Activated T-cell treated with anti-CD3 and anti-CD28 coated beads, Interleukin-2, amount 50 U/mL, for 24 hours (primary cell): ENCODE measurements at places on chromosomes 3 and 15.

GRCh38 chr3:42658771-42659390 lies 5.4 kb downstream of the ZBTB47 start:
- H3K27me3 ChIP-seq = peaks cover under 1% of the 10 kb centered on the region
- peaks cover 1% of the 10 kb centered on the region for H3K4me1 ChIP-seq
- H3K27ac ChIP-seq = no peak overlapping the region
- DNase-seq = no peak
- no peak overlapping the region for H3K4me3 ChIP-seq

- H3K27me3 ChIP-seq = peaks cover 5% of the 10 kb centered on the region
- no peaks in the 10 kb centered on the region for H3K4me1 ChIP-seq
- no peak overlapping the region for H3K27ac ChIP-seq
- no peak overlapping the region for H3K4me3 ChIP-seq
These were observed 119.3 kb downstream of the KCNMB2 start for GRCh38 chr3:178655488-178655887.

DNA sequence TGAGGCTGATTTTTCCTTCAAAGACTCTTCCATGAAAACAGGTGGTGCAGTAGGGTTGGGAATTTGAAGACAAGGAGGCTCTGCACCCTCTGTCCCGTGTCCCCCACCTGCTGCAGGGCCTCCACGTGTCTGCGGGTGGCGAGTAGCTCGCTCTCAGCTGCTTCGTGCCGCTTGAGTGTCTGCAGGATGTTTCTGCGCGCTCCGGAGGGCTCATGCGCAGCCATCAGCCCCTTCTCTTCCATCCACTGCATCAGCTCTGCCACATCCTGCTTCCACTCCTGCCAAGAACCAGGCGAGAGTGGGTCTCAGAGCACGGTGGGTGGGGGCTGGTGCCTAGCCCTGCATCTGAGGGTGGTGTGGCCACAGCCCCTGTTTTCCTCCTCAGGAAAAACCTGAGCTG lies 17.8 kb downstream of the SPTBN5 start:
- no peak overlapping the region for H3K27ac ChIP-seq
- peaks cover 4% of the 10 kb centered on the region for H3K27me3 ChIP-seq
- H3K36me3 ChIP-seq = no peaks in the 10 kb centered on the region
- DNase-seq = no peak
- no peak overlapping the region for H3K4me3 ChIP-seq
- peaks cover 13% of the 10 kb centered on the region for H3K4me1 ChIP-seq

GRCh38 chr3:96813820-96814650 lies at the start of gene EPHA6:
EPHA6 (plus strand) TSS chr3:96814594.
- H3K27ac ChIP-seq = no peak within 1 kb of the TSS
- H3K36me3 ChIP-seq = no peaks in the 10 kb centered on the region
- H3K4me3 ChIP-seq = peak within 1 kb of the TSS; percentile 60

DNA sequence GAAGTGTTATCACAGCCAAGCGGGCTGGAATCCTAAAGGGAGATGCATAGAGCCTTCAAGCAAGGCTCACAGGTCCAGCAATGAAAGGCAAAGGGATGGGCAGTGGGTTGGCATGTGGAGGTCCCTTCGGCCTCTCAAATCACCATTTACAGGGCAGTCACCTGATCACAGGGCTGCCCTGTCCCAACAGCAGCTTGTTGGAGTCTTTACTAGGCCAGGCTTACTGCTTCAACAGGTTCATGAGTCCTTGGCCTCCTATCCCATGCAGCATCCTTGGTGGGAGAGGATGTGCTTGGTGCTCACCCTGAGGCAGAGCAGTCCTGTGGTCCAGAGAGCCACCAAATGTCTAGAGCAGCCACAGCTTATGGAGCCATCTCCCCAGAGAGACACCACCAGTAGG lies 24.2 kb upstream of the SKOR1 start:
- no peak overlapping the region for H3K27ac ChIP-seq
- H3K27me3 ChIP-seq = no peaks in the 10 kb centered on the region
- no peak for DNase-seq
- peaks cover 8% of the 10 kb centered on the region for H3K36me3 ChIP-seq

- H3K27ac ChIP-seq = no peak overlapping the region
- no peaks in the 10 kb centered on the region for H3K4me1 ChIP-seq
- H3K4me3 ChIP-seq = no peak overlapping the region
- no peaks in the 10 kb centered on the region for H3K36me3 ChIP-seq
- no peaks in the 10 kb centered on the region for H3K27me3 ChIP-seq
These were observed 261.4 kb downstream of the CNTN3 start for GRCh38 chr3:74353039-74353438.

GRCh38 chr3:106428565-106428994 lies 559.8 kb upstream of the CBLB start:
- H3K27me3 ChIP-seq = no peaks in the 10 kb centered on the region
- no peak overlapping the region for H3K4me3 ChIP-seq
- H3K27ac ChIP-seq = peak overlapping the region; percentile 97
- no peak for DNase-seq
